ENCODE measurements at places on chromosomes 6 and 20.

DNA sequence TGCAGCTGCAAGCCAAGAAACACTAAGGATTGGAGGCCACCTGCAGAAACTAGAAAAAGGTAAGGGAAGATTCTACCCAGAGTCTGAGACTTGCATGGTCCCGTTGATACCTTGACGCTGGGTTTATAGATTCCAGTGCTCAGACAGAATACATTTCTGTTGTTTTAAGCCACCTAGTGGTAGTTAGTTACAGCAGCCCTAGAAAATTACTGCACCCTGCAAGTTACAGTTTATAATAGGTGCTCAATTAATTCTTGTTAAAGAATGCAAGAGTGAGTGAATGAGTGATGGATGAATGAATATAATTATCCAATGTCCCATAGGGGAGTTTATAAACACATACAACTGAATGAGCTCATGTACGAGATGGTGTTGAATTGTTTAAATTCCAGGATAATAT, 453.1 kb upstream of the SLC35B3 start:
- no peak for DNase-seq

DNA sequence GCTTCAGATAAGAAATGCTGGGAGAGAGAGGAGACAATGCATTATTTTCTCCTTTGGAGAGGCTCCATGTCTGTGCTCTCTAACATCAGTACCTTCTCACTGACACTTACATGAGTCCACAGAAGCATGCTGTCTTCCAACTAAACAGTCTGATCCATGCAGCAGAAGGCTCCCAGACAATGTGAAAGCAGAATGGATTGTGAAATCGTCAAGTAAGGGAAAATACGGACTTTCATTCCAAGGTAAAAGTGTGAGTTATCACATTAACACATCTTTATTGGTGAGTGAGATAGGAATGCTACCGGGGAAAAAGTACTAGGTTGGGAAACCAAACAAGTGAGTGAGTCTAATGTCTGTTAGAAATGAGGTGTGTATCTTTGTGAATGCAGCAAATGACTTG, 167.6 kb upstream of the KCNK16 start:
- no peak for DNase-seq

DNA sequence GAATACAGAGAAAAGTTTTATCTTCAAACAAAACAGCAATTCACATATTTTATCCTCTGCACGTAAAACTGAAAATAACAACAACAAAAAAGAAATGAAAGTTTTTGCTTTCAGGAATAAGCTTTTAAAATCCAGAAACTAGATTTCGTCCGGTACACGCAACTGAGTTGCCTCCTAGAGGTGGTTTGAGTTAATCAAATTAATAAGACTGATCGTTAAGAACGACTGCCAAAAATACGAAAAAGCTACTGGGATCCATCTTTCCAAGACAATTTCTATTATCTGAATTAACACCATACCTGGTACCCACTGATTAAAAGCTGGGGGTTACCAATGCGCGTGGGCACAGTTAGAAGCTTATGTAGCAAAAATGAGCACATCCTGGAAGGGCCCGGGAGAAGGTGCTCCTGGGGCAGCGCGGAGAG, 669 bp downstream of the PDCD2 start:
- DNase-seq: no peak

DNA sequence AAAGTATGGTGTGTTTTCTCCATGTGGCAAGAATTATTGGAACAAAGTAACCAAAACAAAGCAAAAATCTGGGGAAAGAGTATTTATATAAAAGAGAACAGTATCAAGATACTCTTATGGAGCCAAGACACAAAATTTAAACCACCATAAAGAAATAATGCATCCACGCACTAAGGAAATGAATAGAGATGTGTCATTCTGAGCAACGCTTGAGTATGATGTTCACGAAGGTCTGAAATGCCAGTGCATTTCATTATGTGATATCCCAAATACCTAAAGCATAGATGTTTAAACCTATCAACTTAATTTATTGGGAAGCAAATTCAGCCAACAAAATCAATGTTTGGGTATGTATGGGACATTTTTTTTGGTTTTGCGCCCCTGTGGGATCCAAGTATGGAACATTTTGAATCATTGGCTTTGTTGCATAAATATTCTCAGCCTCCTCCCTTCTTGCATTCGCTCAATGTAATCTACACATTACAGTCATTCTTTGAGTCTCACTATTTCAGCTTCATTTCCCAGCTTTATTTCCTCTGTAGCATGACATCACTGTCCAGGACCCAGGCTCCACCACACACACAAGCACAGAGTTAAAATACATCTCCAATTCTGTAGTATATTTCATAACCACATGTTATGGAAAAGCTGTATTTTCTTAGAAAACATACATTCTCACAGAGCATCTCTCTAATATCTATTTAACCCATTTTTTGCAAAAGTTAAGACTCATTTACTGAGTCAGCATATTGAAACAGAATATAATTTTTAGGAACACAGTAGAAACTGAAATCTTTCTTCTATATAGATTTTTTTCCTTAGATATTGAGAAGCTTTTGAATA, 11.6 kb upstream of the MOXD1 start:
- no peak for DNase-seq

DNA sequence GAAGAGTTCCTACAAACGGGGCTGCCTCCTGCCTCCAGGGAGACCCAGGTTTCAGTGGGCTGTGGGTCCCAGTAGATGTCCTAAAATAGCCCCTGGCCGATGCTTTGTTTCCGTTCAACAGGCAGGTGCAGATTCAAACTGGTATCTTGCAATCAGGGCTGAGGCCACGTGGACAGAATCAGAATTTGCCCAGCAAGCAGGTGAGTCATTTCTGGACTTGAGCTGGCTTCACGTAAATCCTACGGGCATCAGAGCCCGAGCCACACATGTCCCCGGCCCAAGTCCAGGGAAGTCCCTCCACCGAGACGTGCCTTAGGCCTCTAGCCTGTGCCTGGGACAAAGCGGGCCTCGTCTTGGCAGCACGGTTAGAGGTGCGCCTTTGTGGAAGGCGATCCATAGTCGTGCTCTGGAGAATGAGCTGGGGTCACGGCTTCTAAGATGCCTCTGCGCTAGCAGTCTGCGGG, 101.6 kb upstream of the FRMD1 start:
- DNase-seq: no peak

GRCh38 chr6:113122060-113122459, 735.1 kb upstream of the MARCKS start:
- DNase-seq: no peak

DNA sequence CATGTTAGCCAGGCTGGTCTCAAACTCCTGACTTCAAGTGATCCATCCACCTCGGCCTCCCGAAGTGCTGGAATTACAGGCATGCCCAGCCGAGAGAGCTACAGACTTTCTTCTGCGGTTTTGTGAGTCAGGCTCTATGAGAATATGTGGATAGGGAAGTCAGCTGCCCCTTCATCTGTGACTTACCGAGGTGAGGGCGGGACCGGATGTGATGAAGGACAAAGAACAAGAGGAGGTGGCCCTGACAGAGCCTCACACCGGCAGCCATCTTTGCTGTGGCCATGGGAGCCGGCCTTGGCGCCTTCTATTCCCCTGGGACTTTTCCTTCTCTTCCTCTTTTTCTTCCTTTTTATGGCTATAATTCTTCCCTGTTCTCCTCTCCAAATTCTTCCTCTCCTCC, 67.0 kb downstream of the IYD start:
- no peak for DNase-seq

DNA sequence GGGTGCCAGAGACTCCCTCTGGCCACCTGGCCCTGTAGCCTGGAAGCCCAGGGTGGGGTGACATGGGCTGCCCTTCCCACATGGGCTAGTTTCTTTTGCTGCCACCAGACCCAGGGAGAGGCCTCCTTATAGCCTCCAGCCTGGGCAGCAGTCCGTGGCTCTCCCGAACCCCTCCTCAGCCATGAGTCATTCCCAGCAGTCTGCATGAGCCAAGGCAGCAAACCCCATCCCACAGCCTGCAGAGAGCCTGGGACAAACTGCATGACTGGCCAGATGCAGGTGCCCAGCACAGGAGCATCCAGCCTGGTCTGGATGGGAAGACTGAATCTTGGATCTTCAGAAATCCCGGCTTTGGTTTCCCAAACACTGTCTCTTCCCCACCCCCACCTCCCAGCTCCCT, 75.7 kb downstream of the MRPL14 start:
- DNase-seq: no peak

GRCh38 chr6:139150920-139151319, 16.0 kb downstream of the HECA start:
- DNase-seq: no peak

GRCh38 chr20:53870426-53871315, 199.7 kb downstream of the BCAS1 start:
- no peak for DNase-seq

GRCh38 chr6:44580901-44581300, 193.4 kb downstream of the CDC5L start:
- DNase-seq: no peak

DNA sequence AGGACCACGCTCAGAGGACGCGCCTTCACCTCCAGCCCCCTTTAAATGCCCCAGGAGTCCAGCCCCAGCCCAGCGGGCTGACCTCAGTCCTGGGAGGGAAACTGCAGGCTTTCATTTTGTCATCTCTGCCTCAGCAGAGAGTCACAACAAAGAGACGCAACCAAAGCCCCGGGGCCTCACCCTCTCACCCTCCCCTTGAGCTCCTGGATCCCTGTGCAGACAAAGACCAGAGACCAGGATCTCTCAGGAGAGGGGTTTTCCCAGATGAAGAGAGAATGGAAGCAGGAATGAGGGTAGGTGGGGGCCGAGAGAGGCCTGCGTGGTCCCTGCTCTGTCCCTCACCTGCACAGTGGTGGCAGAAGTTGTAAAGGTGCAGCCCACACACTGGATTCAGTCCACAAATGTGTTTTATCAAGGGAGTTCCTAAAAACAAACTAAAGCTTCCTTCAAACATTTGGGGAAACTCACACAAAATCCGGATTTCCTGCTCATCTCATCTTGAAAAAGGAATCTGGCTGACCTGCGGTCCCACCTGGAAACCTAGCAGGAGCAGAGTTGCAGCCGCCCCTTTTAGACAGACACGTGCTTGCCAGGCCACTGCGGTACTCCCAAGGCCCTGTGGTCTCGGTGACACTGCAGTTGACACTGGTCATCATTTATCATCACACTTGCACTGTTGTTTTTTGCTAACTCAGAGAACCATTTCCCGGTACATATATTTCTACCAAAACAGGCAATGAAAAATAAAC, 27.1 kb downstream of the PTGIS start:
- no peak for DNase-seq

DNA sequence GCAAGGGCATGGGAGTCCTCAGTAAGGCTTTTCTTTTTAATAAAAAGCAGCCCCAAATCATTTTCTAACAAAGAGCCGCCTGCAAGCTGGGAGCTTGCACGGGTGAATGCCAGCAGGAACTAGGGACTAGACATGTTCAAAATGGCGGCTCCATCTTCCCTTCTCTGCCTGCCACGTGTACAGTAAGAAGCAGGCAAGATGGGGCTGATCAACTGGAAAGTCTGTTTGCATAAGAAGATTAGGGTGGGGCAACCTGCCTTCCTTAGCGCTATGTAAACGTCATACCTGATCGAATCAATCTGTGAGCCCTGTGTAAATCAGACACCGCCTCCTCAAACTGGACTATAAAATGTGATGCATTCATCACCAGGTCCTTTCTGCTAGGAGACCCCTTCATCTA, 299.4 kb upstream of the SOX4 start:
- no peak for DNase-seq

- DNase-seq: no peak
These were observed 65.9 kb upstream of the SLC22A23 start for GRCh38 chr6:3522561-3523260.

DNA sequence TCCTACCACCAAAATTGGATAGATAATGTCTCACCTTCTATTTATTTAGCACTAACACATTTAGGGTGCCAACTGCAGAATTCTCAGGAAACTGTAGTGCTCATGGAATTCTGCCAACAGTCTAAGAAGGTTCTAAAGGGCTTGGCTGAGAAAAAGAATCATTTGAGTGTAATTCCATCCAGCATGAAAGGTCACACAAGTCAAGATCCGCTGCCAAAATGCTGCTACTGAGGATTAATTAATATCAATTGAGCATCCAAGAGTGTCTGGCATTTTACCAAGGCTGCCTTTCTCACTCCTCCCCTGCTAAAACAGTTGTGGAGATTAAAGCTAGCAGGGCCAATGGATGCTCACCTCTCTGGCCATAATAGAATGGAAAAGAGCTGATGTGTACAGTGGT, 112.7 kb downstream of the FHL5 start:
- no peak for DNase-seq

DNA sequence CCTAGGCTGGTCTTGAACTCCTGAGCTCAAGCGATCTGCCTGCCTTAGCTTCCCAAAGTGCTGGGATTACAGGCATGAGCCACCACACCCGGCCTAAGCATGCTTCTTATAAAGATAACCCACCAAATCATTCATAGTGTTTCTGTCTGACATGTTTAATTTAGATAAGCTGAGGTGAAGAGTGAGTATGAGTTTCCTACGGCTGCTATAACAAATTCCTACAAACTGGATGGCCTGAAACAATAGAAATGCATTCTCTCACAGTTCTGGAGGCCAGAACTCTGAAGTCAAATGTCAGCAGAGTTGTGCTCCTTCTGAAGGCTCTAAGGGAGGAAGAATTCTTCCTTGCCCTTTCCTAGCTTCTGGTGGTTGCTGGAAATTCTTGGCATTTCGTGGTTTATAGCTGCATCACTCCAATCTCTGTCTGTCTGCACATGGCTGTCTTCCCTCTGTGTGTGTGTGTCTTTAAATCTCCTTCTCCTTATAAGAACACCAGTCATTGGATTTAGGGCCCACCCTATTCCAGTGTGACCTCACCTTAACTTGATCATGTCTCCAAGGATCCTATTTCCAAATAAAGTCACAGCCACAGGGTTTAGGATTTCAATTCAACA, 29.9 kb downstream of the MAPK13 start:
- DNase-seq: no peak

- no peak for DNase-seq
These were observed 903 bp downstream of the SLC4A11 start for GRCh38 chr20:3237958-3238615.

- no peak for DNase-seq
These were observed 5.0 kb downstream of the EYA2 start for GRCh38 chr20:46899621-46900020.

DNA sequence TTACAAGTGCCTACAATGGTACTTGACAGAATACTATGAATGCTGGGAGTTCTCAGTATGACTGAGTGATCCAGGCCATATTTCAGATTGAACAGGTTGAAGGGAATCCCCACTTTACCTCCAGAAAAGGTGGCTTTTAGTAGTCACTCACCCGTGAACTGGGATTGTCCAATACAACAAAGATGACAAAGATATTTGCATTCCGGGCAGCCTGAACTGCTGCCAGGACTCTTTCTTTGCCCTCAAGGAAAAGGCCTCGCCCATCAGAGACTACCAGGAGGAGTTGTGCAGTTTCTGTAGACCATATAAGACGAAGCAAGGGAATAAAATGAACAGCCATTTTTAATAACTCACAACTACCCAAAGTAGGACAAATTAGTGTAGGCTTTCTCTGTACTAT, 6.3 kb upstream of the LYRM2 start:
- no peak for DNase-seq

DNA sequence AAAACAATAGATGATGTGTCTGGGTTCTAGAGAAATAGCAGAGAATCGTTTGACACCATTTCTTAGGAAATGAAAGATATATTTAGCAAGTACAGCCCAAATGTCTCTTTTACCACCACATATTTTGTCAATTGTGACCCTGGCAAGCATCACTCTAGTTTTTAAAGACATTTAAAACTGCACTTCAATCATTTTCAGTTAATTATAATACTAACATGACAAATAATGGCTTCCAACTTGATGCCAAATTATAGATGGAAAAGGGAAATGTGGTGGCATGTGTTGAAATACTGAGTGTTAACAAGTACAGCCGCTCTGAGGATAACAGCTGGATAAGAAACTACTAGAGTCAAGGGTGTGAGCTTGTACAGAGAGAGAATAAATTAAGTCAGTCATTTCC, 648.9 kb downstream of the FRK start:
- DNase-seq: no peak

- DNase-seq: no peak
These were observed 16.2 kb upstream of the RBL1 start for GRCh38 chr20:37111926-37112455.
